ENCODE measurements at places on chromosomes 4 and X. TPM values are rescaled to one million over a fixed set of nuclear protein-coding genes. Genes with fewer than 3 reads are reported as not detected.

DNA sequence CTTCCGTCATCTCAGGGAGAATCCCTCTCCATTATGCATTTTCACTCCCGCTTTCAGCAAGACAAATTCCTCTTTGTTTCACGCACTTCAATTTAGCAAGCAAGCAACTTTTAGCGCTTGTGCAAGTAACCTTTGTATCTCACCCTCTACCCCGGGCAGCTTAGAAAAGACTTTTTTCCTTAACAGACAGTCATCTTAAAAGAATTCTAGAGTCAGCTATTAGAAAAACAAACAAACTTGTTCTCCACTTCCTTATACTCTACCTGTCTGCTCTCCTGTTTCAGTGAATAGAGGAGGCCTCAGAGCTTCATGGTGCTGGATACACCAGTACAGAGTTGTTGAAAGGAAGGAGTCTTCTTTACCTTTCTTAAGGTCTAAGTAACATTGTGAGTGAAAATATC is 12.1 kb downstream of the TIGD2 start:
- peak; percentile 9 for DNase-seq

GRCh38 chrX:75155447-75155826 is 646 bp downstream of the ABCB7 start:
- no peak for DNase-seq

GRCh38 chrX:29666366-29666765 is 549.0 kb upstream of the MAGEB2 start:
- no peak for DNase-seq

- DNase-seq: no peak
These were observed 6.1 kb downstream of the TACC3 start for GRCh38 chr4:1727117-1728031.

DNA sequence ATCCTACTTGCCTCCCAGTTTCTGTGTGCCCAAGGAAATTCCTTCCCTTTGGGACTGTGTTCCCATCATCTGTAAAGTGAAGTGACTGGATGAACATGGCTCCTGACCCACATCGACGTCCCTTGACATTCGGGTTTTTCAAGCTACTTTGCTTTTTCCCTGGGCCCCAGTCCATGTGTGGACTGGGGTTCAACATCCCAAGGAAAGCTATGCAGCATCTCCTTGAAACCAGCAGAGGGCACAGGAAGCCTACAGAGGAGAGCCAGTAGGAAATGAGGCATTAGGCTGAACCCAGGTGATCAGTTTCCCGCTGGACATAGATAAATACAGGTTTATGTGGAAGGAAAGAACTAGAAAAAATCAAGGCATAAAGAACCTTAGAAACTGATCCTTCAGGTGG is 145.1 kb upstream of the ARHGEF9 start:
- peak; percentile 7 for DNase-seq

GRCh38 chrX:38985375-38985774 is 184.1 kb downstream of the MID1IP1 start:
- DNase-seq: no peak

- no peak for DNase-seq
These were observed 95.7 kb downstream of the SH3RF1 start for GRCh38 chr4:169175035-169175434.

HPSE gene
- total RNA-seq: 6.8 TPM

C4orf33 gene
- total RNA-seq: 13.6 TPM
